ENCODE measurements at places on chromosomes 5 and 9.

- no peak for DNase-seq
Measured at GRCh38 chr5:173858670-173859407, 29.3 kb upstream of the CPEB4 start.

- no peak for DNase-seq
Measured at GRCh38 chr5:126178521-126178920, 244.7 kb upstream of the GRAMD2B start.

DNA sequence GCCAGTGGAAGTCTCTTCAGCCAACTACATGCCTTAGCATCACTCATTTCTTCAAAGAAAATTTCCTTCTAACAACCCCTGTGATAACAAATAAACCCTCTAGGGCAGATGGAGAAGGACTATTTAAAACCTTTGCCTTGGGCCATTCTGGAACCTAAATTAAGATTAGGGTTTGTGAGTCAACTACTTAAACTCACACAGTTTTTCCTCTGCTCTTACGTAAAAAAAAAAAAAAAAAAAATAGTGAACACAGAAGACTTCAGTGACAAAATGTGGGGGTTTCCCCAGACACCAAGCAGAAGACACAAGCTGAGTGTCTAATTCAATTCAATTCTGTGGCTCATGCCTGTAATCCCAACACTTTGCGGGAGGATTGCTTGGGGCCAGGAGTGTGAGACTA lies 65.8 kb upstream of the ERCC6L2 start:
- DNase-seq = no peak

GRCh38 chr5:88602584-88602983 lies 280.4 kb downstream of the MEF2C start:
- peak; percentile 12 for DNase-seq

DNA sequence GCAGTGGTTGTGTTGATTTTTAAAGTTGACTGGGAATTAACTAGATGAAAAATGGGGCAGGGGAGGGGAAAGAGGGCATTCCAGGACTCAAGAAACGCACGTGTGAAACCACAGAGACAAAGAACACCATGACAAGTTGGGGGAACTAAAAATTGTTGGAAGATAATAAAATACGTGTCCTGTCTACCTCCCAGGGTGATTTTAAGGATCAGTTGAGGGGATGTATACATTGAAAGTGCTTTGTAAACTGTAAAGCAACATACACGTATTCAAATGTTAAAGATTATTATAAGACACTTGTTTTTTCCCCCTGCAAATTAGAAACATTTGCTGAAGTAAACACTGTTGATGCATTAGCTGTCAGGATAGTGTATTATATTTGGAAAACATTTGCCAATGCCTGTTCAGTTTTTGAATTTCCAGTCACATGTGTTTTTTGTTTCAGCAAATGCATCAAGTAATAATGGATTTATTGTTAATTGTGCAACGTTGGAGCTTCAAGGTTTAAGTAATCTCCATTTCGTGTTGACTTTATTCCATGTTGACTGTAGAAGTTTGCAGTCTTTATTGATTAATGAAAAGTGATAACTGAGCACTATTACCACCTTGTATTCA lies 412.7 kb downstream of the ACTL7B start:
- DNase-seq = no peak

- no peak for DNase-seq
Measured at GRCh38 chr5:3129252-3129651, 377.8 kb upstream of the IRX2 start.

DNA sequence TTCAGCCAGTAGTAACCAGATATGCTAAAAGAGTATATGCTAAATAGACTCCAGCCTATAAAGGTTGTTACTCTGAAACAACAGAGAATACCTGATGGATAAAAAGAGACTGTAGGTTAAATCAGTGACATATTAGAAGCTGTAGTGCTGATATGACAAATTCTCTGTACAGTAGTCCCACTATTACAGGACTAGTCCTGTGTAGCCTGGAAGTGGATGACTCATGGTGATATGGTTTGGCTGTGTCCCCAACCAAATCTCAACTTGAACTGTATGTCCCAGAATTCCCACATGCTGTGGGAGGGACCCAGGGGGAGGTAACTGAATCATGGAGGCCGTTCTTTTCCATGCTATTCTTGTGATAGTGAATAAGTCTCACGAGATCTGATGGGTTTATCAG lies 276.2 kb upstream of the POU5F2 start:
- DNase-seq = no peak

GRCh38 chr5:7364226-7364875 lies 31.6 kb upstream of the ADCY2 start:
- no peak for DNase-seq

DNA sequence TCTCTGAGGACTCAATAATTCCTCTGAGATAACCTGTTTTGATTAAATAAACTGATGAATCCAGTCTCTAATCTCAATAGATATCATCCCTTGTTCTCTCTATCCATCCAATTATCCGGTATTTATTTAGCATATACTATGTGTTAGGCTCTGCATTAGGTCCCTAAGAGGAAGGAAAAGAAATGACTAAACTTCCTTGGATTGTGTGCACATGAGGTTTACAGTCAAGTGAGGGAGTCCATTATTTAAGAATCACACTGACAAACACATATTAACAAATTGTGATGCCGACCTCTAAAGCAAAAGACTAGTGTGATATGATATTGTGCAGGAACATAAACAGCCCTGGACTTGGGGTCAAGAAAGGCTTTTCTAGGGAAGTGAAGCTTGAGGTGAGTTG lies 140.8 kb downstream of the HMHB1 start:
- DNase-seq = no peak

GRCh38 chr9:33151007-33151557 lies 16.1 kb downstream of the B4GALT1 start:
- DNase-seq = no peak

- DNase-seq = no peak
Measured at GRCh38 chr5:159752622-159753275, 163.5 kb upstream of the ADRA1B start.

DNA sequence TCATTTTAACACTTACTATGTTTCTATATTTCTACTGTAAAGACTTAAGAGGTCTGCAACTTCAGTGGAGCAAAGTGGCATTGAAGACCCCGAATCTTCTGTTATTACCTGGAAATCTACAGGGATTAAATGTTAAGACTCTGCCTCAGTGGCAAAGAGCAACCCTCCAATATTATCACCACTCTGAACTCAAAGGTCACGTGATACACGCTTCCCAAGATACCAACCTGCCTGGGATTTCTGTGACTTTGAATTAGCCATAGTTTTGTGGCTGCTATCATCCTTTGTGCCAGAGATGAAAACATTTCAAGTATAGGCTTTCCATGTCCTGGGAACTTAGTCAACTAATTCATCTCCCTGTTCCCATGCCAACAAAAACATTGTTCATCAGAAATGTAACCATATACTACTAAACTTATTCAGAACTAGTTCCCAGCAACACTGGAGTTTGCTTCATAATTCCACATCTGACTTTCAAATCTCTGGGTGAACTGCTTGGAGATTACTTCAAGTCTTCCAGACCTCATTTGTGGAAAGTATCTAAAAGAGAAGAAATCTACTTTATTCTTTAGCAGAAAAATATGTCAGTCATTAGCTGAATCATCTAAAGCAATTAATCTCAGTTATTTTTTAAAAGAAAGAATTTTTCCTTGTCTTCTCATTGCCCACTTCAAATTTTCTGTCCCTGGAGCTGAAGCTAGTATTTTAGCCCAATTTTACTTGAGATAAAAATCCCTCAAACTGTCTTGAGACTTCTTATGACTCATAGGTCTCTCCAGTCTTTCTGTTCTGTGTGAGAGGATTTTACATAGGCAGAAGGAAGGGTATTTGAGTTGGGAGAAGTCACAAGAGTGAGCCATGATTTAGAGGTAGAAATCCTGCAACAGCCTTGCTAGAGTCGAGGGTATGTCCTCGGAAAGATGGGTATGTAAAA lies 83.0 kb downstream of the ZNF462 start:
- DNase-seq = no peak

DNA sequence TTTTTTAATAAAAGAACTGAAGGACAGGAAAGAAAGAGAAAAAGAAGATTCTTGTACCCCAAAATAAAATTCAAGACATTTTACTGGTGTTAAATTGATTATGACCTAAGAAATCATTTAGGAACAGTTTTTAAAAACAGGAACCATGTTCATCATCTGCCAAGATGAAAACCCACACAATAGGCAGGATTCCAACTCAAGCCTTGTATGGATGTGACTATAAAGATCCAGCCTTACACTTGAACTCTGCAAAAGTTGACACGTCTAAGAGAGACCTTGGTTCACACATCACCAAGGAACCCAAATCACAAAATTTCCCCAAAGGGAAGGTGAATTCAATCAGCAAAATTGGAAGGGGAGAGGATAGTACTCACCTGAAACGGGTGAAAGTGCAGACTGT lies 82.6 kb downstream of the SMIM23 start:
- no peak for DNase-seq

GRCh38 chr9:108863891-108864290 lies 1.8 kb downstream of the ACTL7A start:
- no peak for DNase-seq

GRCh38 chr9:68919661-68920060 lies 94.3 kb downstream of the PRKACG start:
- DNase-seq = no peak

GRCh38 chr9:19947996-19948395 lies 159.2 kb upstream of the SLC24A2 start:
- no peak for DNase-seq

DNA sequence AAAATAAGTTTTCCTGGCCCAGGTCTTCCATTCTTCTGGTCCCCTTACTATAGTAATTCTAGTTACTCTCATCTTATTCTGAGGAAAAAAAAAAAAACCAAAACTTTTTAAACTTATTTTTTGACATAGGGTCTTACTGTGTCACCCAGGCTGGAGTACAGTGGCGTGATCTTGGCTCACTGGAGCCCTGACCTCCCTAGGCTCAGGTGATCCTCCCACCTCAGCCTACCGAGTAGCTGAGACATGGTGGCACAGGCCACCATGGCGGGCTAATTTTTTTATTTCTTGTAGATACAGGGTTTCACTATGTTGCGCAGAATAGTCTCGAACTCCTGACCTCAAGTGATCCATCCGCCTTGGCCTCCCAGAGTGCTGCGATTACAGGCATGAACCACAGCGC lies 38.4 kb downstream of the SNAPC3 start:
- no peak for DNase-seq

DNA sequence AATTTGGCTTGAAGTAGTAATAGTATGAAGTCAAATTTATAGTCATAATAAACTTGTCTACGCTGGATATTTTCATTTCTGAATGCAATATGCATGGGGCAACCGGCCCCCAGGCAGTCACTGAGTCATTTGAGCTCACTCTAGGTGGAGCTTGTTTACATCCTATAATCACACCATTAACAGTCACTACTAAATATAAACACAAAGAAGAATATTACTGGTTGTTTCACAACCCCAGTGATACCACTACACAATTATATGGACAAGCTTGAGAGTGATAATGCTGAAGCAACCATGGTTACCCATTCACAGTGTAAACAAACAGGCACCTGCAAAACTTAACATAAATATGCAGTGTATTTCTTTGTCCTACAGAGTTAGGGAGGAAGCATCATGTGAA lies 68.7 kb downstream of the MARCHF3 start:
- no peak for DNase-seq

GRCh38 chr5:657570-657969 lies 35.6 kb downstream of the TPPP start:
- DNase-seq = no peak

DNA sequence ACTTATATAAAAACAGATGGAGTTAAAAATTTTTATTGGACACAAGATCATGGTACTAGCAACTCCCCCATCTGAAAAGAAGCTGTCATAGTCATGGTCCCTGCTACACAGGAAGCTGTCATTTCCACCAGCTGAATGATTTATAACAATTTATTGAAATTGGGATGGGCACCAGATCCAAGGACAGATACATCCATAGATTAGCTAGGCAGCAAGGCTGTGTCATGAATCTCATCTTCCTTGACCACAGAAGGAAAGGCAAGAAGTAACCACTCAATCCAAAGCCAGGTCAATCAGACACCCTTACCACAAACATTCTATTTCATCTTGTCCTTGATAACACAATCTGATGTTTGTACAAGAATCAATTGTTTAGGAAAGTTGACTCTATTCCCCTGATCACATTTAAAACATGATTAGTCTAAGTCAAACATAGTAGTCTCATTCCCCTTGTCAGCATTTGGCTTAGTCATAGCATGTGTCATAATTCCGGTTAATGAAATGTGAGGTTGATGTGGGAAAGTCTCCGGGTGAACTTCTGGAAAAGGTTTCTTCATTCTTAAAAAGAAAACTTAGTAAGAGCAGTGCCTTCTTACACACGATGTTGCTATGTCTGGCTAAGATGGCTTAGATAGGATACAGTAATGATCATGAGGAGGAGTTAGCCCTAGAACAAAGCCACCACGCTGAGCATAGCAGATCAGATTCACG lies 462.6 kb upstream of the PAPPA start:
- no peak for DNase-seq

DNA sequence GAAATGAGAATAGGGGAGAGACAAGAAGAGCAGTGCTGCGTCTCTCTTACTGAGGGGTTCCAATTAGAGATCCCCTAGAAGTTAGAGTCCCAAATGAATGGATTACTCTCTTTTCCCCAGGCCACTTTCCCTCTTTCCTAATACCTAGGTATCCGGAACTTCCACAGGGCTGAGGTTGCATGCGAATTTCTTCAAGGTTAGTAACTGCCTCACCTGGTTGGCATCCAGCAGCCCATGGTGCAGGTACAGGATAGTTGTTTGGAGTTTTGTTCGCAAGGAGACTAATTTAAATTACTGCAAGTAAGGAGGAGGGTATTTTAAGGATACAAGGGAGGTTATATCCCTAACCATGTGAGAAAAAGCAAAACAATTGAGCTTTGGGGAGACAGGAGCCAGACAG lies 52.4 kb upstream of the JAK2 start:
- no peak for DNase-seq

- no peak for DNase-seq
Measured at GRCh38 chr9:20496328-20496727, 126.0 kb downstream of the MLLT3 start.

All from CD4-positive, alpha-beta T cell treated with Interleukin-6 for 4 hours (primary cell).